Keratinocyte (primary cell): ENCODE measurements at places on chromosomes 5 and 9.

DNA sequence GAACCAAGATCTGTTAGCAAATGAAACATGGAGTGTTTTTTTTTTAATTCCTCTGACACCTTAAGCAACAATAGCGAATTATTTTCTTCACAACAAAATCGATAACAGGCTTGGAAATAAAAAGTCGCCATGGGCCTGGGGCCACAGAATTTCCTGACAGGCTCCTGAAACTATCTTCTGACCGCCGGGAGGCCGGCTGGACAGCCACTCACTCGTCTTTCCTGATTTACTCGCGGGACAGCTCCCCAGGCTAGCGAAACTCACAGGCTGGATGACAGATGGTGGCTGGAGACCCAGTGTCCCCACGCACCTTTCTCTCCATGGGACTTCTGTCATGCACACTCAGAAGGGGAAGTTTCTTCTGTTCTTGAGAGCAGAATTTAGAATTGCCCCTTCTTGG, 143.3 kb upstream of the IRX2 start:
- no peak for DNase-seq

DNA sequence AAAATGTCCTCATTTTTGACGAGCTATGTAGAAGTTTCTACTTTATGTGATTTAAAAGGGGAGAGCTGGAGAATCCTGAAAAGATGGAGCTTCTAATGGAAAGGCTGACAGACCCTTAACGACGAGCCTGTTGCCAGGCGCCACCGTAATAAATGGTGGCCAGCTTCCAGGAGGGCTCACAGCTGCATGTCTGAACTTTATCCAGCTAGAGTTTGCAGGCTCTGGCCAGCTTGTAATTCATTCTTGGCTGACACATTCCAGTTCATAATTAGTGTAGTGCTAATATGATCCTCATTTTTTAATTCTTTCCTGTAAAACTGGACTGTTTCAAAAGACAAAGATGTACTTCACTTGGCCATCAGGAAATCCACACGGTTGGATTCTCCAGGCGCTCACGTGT, 246.7 kb downstream of the GAS1 start:
- DNase-seq, result no peak

- no peak for DNase-seq
Observed at GRCh38 chr9:115746496-115746895, 407.1 kb upstream of the PAPPA start.

- DNase-seq, result no peak
Observed at GRCh38 chr5:90184764-90185163, 224.8 kb downstream of the CETN3 start.

DNA sequence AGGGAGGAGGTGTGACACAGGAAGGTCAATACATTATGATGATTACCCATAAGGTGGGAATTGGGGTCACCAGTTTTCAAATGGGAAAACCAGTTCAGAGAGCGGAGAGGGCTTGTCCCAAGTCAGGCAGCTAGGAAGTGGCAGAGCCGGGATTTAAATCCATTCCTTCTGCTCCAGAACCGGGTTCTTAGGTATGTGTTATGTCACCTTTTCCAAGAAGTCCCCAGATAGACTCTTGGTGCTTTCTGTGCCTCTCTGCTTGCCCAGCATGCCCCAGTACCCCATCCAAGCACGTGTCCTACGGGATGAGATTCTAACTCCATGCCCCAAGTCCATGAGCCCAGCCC, 69.9 kb downstream of the LMX1B start:
- DNase-seq, result no peak

GRCh38 chr5:135718651-135719050, 115.8 kb upstream of the SLC25A48 start:
- DNase-seq, result no peak

GRCh38 chr5:8701251-8701650, 832.3 kb downstream of the MTRR start:
- no peak for DNase-seq

GRCh38 chr5:169511708-169512107, 71.9 kb upstream of the SPDL1 start:
- no peak for DNase-seq

DNA sequence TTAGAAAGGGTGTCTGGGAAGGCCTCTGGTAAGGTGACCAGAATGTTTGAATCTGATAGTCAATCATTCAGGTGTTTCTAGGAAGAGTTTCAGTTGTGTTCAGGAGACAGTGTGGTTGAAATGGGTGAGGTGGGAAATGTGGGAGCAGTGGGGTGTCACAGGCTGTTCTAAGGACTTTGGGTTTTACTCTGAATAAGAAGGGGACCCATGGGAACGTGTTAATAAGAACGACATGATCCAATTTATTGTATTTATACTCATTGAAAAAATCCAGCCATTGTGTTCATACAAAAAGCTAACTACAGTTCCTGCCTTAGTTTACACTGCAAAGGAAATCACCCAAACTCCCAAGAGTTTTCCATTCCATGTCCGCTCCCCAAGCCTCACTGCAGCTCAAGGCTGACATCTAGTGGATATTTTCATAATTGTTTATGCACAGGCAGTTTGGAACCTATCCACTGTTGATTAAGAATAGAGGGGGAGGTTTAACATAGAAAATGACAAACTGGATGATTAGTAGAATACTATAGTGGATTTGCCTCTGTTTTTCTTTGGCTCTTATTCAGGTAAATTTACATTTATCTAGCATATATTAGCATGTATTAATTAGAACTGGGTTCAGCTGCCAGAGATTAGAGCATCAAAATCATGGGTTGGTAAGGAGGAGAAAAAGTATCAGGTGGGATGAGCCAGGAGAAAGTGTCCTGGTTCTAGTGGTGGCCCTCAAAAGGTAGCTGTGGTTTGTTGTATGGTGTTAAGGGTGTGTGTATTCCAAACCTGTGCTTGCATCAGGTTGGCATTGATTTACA, 17.7 kb downstream of the CAVIN4 start:
- no peak for DNase-seq

GRCh38 chr5:158115468-158115867, 256.5 kb upstream of the CLINT1 start:
- DNase-seq, result no peak

- DNase-seq, result peak; percentile 78
Observed at GRCh38 chr5:10351199-10351905, 2.1 kb upstream of the MARCHF6 start.

GRCh38 chr5:170056561-170057267, 49.0 kb upstream of the FOXI1 start:
- DNase-seq, result no peak

- DNase-seq, result no peak
Observed at GRCh38 chr5:141493500-141494422, 4.9 kb downstream of the PCDHGC5 start.

- DNase-seq, result no peak
Observed at GRCh38 chr9:107727086-107727780, 237.7 kb upstream of the KLF4 start.

- peak; percentile 23 for DNase-seq
Observed at GRCh38 chr9:76810377-76810957, 46.2 kb downstream of the PCA3 start.

DNA sequence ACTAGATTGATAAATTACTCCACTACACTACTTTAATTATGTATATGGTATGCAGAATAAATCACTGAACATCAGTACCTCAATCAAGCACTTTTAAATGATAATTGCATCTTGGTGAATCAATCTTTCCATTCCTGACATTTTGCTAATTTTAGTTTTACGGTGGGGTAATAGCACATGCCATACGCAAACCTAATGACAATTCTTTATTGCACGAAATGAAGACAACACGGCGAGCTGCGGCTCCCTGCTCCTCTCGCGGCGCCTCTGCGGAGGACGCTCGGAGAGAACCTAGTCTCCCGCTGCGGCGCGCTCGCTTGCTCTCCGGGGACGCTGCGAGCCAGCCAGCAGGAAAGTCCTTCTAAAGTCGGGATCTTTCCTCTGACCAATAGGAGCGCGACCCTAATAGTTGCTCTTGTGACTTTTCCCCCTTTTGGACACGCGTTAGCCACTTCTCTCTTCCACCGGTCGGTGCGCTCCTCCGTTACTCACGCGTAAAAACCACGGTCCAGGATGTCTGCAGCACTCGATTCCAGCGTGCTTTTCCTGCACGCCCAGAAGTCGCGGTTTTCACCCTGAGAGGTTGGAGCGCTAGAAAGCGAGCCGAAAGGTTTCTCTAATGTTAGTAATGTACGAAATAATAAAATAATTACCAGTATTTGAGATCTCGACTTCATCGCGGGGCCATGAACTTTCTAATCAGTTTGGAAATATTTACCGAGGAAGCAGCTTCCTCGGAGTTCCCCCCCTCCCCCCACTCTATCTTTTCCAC, 1.0 kb upstream of the MEF2C start:
- DNase-seq, result no peak

GRCh38 chr9:96084331-96084734, 208.8 kb downstream of the ERCC6L2 start:
- no peak for DNase-seq

GRCh38 chr5:133298447-133298846, 246.6 kb downstream of the HSPA4 start:
- no peak for DNase-seq

GRCh38 chr9:32344551-32345182, 39.8 kb upstream of the ACO1 start:
- DNase-seq, result no peak

- DNase-seq, result peak; percentile 76
Observed at GRCh38 chr9:99821396-99822108, at the start of gene NR4A3. TSS of gene NR4A3 (plus strand) at chr9:99821885. CDS start at chr9:99828043, 6,158 bp downstream.

GRCh38 chr5:108303086-108303485, 78.8 kb downstream of the FBXL17 start:
- DNase-seq, result no peak

DNA sequence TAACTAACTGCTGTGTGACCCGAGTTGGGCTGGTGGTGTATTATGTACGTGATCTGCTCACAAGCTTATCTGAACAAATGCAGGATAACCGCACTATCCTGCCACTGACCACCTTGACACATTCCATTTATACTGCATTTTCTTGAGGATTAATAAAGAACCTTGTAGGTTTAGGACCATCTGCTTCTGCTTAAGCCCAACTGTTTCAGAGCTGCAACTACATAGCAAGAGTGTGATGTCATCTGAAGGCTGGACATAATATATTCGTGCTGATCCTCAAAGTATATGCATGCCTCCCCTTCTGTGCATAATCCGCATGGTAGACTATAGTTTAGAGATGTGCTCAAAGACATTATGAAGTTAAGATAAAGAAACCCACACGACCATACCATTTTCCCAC, 435.9 kb downstream of the BNC2 start:
- no peak for DNase-seq

DNA sequence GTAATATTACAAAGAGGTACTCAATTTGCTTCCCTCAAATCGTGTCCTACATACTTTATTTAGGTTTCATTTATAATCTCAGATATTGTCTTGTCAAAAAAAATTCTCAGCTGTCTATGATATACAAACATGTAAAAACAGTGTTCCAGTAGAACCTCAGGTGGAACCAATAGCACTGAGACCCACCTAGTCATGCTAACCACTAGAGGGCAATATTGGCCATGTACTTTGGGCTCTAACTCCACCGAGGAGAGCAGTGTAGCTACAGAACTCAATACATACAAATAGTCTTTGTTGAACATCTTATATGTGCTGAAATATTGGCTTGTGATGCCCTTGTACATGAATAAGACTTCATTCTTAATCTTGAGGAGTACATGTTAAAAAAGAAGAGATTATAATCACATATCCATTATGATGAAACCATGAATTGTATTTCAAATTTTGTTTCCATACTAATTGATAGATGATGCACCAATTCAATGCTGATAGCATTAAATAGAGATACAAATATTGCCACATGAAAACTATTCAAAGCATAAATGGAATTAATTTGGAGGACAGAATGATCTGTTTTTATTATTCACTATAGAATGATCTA, 71.2 kb upstream of the CNTLN start:
- DNase-seq, result no peak

DNA sequence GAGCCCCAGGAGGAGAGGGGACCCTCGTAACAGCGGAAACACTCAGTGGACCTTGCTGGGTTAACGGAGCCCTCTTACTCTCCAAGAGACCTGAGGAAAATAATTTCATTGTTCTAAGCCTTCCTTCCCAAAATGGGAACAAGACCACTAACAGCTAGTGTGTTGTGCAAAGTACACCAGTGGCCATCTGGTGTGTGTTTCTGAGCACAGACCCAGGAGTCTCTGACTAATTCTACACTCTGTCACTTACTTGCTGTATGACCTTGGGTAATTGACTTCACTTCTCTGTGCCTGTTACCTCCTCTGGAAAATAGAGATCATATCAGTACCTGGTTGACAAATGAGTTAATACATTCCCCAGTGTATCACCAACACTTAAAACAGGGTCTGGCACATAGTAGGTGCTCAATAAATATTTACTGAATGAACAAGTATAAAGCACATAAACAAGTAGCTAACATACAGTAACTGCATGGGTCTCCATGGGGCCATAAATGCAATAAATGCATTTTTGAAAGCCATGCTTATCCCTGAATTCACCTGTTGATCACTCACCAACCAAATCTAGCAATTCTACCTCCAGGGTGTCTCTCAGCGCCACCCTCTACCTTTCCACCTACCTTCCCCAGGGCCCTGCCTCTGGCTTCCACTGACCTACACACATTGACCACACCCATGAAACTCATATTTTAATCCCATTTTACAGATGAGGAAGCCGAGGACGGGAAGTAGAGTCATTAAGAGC, 44.7 kb upstream of the AKNA start:
- DNase-seq, result no peak

DNA sequence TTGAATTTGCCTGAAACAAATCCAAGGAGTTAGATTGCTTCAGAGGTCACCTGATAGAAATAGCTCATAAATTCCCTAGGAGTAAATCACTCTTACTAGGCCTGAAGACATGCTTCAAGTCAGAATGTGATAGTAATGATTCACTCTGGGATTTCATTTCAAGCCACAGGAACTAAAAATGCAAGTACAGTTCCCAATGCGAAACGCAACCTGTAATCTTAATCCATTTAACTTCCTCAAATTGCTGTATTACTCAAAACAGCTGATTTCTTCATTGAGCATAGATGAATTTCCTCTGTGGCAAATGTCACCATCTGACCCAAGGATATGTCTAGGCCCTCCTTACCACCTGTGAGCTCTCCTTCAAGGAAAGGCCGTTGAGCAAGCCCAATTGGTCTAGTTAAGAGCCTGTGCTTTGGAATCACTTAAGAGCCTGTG, 32.1 kb upstream of the IL6ST start:
- DNase-seq, result peak; percentile 60

DNA sequence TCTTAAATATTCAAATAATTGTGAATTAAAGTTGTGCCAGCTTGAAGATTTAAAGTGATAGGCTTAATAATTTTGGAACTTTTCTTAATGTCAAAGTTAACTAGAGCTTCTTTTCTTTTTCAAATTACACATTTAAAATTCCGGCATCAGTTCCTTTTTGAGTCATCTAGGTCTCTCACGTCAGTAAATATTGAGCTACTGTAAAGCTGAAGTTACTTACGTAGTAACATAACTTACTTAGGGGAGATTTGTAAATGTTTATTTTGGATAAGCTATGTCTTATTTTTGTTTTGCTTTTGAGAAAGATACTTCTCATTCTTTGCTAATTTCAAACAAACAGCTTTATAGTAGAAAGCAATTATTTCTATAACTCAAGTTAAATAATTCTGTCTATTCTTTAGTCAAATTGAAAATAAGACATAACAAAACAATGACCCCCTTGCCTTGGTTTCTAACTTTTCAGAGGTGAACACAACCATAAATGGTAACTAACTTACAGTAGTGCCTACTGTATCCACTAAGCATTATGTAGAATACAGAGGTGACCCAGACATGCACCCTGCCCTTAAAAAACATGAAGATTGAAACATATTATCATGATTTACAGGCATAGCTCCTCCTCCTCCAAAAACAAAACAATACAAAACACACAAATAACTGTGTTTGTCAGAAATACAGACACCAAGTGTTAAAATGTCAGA, 29.8 kb downstream of the CD274 start:
- no peak for DNase-seq

- DNase-seq, result no peak
Observed at GRCh38 chr5:151254556-151254955, 1.6 kb downstream of the GM2A start.
